NCI-H2171 (cell line): ENCODE measurements at places on chromosomes 2 and 18.

GRCh38 chr18:74990563-74991081 is 218.3 kb downstream of the PTGR3 start:
- DNase-seq, result peak; percentile 69

GRCh38 chr18:55778788-55779690 is 191.0 kb upstream of the TCF4 start:
- no peak for DNase-seq

- DNase-seq, result no peak
Measured at GRCh38 chr18:76502551-76502950, 7.5 kb upstream of the ZNF516 start.

- DNase-seq, result peak; percentile 87
Measured at GRCh38 chr2:25401307-25402026, 59.7 kb upstream of the DNMT3A start.

GRCh38 chr2:185658750-185659149 is 79.9 kb upstream of the FSIP2 start:
- DNase-seq, result no peak

DNA sequence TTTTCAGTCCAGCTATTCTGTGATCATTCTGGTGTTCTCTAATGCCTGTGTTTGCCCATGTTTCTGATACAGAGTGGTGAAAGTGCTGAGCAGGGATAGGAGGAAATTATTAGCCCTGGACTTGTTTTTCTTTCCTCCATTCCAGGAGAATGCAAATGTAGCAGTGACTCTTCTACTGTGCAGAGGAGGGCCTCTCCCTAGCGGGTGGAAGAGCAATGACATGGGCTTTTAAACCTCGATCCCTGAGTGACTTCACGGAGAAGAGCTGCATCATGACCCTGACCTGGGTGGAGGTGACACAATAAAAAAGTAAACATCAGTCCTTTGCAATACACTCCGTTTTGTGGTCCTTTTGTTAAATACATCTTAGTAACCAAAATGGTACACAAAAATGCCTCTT is 68.0 kb upstream of the NETO1 start:
- no peak for DNase-seq

DNA sequence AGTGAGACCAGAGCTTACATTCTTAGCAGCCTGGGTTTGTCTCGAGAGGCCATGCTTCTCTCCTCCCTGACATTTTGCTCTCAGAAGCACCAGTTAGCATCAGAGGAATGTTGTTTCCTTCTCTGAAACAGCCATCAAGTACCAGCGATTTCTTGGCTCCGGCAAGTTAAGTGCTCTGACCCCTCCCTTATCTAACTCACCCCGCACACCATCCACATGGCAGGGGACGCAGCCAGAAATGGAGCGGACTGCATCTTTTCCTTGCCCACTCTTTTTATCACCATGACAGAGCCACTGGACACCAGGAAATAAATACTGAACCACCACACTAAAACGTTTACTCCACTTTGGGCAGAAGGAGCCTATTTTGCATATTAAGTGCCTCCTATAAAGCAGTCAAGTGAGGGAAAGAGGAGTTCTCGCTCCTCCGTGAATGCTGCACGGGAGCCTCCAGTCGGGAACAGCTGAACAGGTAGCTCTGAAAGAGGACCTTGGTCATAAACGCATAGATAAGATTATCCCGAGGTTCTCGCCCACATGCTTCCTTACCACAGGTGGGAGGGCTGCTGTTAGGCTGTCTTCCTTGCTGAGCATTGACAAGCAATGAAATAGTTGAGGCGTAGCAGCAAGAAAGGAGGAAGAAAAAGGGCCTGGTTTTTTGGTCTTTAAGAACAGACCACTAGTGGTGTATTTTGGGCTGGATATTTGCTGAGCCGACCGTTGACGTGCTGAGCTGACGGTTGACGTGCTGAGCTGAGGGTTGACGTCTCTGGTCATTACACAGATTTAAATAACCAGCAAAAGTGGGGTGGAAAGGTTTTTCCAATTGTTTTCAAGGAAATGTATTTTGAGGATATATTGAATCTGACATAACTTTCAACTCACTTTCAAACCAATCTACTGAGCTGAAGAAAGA is 71.4 kb upstream of the ITGB6 start:
- DNase-seq, result no peak

GRCh38 chr18:76368976-76369375 is 126.1 kb downstream of the ZNF516 start:
- DNase-seq, result no peak

- no peak for DNase-seq
Measured at GRCh38 chr2:240919786-240920782, 13.9 kb downstream of the CROCC2 start.

DNA sequence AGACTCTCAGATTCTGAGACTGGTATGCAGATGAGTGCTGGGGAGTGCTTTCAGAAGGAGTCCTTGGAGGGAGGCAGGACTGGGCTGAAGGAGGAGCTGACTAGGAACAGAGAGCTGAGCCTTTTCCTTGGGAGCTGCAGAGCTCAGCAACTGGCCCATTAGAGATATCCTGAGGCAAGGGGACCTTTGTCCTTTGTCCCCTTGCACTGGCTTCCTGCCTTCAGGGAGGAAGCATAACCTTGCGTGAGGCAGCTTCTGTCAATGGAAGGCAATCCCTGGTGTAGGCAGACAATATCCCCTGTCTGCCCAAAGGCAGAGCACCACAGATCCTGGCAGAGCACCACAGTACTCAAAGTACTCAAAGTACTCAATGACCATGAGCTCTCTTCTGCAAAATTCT is 375.3 kb downstream of the HRH4 start:
- no peak for DNase-seq

DNA sequence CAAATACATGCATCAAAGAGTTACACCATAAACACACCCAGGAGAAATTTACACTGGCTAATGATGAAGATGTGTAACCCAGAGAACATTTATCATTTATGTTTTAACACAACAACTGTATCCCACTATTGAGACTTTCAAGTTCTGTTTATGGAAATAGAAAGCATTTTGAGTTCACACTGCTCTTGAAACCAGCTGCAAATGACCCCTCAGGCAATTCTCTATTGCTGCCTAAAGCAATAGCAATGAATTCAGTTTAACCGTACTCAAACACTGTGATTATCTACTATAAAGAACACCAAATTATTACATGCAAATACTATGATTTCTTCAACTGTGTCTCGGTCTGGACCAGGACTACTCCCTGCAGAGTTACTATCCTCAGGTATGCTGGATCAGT is 452.7 kb upstream of the NRXN1 start:
- DNase-seq, result no peak

- DNase-seq, result no peak
Measured at GRCh38 chr2:223095207-223095606, 43.2 kb downstream of the KCNE4 start.

- DNase-seq, result no peak
Measured at GRCh38 chr18:61770279-61770678, 122.5 kb downstream of the RNF152 start.

DNA sequence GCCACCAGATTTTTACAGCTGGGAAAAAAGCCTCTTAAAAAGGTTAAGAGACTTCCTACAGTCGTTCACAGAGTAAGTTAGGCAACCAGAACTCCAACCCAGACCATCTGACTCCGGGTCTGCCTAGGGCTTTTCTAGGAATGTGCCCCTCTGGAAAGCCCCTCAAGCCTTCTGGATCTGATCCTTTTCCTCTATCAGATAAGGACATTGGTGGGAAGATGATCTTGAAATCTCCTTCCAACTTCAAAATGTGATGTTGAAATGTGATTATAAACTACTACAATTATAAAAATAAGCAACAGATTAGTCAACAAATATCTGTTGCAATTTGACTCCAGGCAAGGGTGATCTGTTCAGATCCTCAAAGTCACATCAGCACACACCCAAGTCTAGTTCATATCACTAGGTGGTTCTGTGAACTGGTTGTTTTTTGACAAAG is 270.4 kb downstream of the ARHGAP15 start:
- no peak for DNase-seq

- DNase-seq, result peak; percentile 27
Measured at GRCh38 chr18:48408727-48409590, at the start of gene ZBTB7C. Gene ZBTB7C (minus strand): TSS chr18:48409383.

DNA sequence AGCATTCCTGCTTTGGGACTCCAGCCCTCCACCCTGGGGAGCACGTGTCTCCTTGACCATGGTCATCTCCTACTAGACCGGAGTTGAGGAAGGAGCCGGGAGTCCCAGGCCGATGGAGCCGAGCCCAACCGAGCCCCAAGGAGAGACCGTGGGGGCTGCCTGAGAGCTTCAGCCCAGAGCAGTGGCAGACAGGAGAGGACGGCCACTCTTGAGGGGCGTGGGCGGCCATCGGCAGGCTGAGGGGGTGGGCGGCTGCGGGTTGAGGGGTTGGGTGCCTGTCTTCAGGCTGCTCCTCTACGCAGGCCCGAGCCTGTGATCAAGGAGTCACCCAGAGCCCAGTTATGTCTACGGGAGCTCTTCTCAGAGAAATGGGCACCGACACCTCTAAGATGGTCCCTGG is 158.7 kb downstream of the PXDN start:
- DNase-seq, result no peak

DNA sequence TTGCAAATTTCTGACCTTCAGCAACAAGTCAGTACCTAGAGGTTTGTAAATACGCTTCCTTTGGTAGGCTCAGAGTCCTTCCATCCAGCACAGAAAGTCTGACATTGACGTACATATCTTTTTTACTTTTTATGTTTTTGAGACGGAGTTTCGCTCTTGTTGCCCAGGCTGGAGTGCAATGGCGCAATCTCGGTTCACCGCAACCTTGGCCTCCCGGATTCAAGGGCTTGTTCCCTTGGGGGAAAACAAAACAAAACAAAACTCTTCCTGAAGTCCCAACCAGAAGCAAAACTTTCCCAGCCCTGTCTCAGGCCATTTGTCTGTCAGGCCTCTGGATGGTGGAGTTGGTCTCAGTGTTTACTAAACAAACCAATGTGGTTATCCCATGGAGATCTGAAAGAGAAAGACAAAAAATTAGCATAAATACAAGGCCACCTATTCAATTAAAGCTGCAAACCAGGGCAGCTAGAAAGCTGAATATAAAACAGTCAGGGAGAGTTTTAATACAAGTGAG is 29.6 kb upstream of the ATL2 start:
- DNase-seq, result no peak

- no peak for DNase-seq
Measured at GRCh38 chr2:239544918-239545465, 144.2 kb upstream of the HDAC4 start.

DNA sequence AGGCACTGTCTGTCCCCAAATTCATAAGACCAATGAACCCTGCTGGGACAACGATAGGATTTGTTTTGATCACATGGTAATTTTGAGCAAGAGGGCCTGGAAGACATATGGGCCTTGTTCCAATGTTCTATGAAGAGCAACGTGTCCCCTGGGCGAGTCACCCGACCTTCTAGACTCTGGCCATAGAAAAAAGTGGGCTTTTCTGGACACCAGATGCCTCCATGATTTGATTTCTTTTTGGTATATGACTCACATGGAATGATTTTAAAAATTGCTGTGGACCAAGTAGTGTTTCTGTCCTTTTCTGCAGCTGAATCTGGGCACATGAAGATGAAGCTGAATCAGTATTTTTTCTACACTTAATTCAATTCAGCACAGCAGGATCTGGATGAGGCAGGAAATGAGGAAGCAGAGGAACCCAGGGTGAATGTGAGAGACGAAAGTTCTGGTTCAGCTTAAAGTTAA is 104.9 kb downstream of the CDC42EP3 start:
- DNase-seq, result no peak

- no peak for DNase-seq
Measured at GRCh38 chr2:230982528-230982927, 13.4 kb upstream of the SPATA3 start.

DNA sequence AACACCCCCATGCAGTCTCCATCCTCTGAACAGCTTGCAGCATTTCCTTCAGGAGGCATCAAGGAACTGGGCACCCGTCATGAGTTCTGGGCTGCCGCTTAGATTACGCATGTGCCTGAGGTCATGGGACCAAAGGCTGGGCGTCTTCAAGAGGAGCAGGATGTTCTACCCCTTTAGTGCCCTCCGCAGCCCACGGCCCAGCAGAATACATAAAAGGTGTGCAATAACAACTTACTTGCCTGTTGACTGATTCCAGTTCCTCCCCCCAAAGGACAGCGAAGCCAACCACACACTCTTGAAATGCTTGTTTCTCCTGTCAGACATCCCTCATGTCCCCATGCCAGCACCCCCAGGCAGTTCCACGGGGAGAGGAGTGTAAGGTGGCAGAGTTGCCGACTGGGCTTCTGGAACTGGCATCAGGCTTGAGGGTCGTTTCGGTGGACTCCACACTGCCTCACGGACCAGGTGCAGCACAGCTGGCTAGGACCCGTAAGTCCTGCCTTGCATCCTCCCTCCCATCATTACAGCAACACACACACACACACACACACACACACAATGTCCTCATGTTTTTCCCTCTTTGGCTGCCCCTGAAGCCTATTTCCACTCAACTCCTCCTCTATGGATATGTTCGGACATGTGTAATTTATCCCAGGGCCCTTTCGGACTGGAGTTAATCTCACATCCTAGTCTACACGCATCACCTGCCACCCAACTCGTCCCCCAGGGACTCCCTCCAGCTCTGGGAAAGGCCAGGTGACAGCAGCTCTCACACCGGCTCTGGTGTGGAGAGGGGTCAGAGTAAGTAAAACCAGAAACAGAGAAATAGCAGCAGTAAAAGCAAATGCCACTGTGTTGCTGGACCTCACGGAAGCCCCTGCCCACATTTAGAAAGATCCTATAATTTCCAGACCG is 200.7 kb downstream of the BCL11A start:
- DNase-seq, result no peak

- no peak for DNase-seq
Measured at GRCh38 chr2:221911890-221912289, 339.8 kb upstream of the EPHA4 start.

DNA sequence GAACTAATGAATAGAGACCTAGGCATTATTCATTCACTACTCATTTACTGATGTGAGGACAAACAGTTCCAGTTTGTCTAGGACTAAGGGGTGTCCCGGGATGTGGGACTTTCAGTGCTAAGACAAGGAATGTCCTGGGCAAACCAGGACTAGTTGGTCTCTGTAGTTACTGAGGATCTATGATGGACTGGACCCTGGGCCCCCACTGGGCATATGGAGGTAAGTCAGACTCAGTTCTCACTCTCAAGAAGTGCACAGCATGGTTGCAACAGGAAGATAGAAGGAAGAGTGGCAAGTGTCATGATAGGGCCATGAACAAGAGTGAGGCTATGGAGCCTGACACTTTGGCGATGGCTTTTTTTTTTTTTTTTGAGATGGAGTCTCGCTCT is 128.2 kb downstream of the MYCN start:
- DNase-seq, result no peak
